Glomerular endothelial cell (primary cell): ENCODE measurements at places on chromosomes 12 and 14. TPM values are rescaled to one million over a fixed set of nuclear protein-coding genes. Genes with fewer than 3 reads are reported as not detected.

- DNase-seq: no peak
Measured at GRCh38 chr14:37197421-37198272, at the start of gene MIPOL1. Gene MIPOL1, plus strand, starts transcription at chr14:37197937. Its CDS starts 49,952 bp downstream, at chr14:37247889.

GRCh38 chr12:62670986-62671720 lies 204.5 kb downstream of the MON2 start:
- DNase-seq: no peak

DNA sequence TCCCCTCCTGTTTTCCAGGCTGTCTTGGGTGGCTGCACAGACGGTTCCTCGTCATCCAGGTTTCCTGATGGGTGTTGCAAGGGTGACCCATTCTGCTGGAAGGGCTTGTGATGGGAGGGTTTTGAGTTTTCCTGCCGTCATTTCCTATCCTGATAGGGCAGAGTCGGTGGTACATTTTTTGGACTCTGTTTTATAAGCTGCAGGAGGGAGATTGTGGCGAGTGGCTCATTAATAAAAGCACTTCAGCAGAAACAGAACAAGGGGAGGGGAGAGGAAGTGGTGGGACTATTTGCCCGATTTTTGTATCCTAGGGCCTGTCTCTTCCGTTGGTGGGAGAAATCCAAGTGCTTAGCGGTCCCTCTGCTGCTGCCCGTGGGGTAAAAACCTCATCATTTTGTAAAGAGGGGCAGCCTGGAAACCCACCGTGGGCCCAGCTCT lies 40.0 kb downstream of the TSPAN9 start:
- DNase-seq: no peak

The MYF5 gene
- not detected in 2 replicates for total RNA-seq

- DNase-seq: no peak
Measured at GRCh38 chr14:80475074-80475473, 263.8 kb upstream of the DIO2 start.

DNA sequence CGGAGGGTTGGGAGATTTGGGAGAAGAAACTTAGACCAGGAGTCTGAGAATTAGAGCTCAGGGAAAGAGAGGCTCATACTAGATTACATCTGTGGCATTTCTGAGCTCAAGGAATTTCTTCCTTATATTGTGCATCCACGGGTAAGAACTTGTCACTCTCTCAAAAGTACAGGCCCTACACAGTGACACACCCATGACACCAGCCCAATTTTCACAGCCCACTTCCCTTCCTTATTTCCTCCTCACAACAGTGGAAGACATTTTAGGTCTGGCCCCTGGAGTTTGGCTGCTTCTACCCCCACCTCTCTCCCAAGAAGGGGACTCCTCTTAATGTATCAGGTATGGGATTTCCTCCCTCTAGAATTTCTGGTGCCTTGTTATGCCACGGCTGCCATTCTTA lies 9.2 kb upstream of the ZNF385A start:
- DNase-seq: no peak

The FAM90A1 gene
- total RNA-seq: 0.06 TPM in 1 of 2 replicates, not detected in the other

GRCh38 chr14:26067786-26068459 lies 529.9 kb downstream of the NOVA1 start:
- DNase-seq: peak; percentile 45

DNA sequence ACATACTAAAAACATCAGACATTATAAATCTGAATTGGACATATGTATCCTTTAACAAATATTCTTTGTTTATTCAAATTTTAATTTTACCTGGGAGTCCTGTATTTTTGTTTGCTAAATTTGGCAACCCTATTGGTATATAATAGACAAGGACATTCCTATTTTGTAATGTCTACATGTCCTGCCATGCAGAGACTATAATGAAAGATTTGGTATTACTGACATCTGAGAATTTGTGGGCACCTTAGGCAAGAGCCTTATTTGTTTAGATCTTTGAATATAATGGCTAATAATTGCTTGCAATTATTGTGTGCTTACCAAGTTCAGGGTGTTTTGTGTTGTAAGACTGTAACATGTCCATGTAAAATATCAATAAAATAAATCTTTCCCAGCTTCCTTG lies 334.4 kb downstream of the KCNH5 start:
- no peak for DNase-seq

The DNAH10 gene
- not detected in 2 replicates for total RNA-seq

GRCh38 chr12:5013266-5013730 lies 30.4 kb upstream of the KCNA5 start:
- no peak for DNase-seq

DNA sequence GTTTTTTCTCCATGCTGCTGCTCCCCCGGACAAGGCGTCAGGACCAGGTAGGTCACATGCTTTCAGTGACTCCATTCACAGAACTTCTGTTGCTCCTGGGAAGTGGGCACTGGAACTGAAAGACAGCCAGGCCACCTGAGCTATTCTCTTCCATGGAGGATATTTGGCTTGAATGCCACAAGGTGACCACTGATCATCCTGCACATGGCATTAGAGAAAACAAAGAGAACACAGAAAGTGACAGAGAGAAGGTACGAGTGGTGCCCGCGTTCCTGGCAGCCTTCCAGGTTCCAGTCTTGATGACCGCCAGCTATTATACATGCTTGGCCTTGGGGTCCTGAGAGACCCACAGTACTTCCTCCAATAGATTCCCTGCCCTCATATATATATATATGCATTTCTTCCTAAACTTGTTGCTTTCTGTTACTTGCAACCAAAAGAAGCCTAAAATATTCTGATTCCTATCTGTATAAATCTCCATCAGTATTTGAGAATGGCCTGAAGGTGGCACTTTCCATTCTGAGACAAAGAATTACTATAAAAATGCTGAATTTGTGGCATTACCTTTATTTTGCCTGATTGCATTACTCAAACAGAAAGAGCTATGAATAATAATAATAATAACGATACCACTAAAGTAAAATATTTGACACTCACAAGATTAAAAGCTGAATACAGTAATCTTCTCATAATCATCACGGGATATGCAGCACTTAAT lies 174.9 kb downstream of the FOXN3 start:
- no peak for DNase-seq

The CMKLR1 gene
- total RNA-seq: 0.05 and 0.06 TPM in 2 replicates

The SMIM41 gene
- total RNA-seq: not detected in 2 replicates

The CCDC177 gene
- not detected in 2 replicates for total RNA-seq

GRCh38 chr14:44477953-44478352 lies 29.1 kb downstream of the FSCB start:
- DNase-seq: no peak

- DNase-seq: no peak
Measured at GRCh38 chr14:61603736-61604135, 91.6 kb upstream of the HIF1A start.

- no peak for DNase-seq
Measured at GRCh38 chr12:96044017-96044942, 8.9 kb upstream of the LTA4H start.

DNA sequence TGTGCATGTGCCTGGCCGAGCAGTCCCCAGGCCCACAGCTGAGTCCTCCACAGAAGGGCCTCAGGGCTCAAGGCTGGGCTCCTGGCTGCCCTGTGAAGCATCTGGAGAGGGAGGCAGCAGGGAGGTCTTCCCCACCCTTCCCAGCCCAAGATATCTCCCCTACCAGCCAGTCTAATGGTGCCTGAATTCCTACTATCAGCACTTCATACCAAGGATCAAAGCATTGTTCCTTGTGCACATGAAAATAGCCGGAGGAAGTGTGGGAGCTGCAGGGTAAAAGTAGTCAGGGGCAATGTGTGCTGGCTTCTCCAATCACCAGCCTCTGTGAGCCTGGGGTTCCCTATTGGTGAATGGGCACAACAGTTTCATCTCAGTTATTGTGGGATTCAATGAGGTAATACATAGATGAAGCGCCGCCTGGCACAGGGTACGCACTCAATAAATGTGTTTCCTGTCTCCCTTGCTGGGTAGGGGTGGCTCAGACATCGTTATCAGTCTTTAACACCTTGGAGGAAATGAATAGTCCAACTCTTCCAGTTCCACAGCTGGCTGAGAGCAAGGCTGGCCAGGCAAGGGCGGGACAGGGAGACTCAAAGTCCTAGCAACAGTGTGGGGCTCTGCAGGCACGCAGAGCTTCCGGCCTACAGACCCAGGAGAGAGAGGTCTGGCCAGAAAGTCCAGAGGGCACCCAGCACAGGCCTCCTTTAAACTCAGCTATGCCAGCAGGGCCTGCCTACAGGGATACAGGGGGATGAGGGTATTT lies 39.1 kb upstream of the PNMA1 start:
- peak; percentile 97 for DNase-seq

DNA sequence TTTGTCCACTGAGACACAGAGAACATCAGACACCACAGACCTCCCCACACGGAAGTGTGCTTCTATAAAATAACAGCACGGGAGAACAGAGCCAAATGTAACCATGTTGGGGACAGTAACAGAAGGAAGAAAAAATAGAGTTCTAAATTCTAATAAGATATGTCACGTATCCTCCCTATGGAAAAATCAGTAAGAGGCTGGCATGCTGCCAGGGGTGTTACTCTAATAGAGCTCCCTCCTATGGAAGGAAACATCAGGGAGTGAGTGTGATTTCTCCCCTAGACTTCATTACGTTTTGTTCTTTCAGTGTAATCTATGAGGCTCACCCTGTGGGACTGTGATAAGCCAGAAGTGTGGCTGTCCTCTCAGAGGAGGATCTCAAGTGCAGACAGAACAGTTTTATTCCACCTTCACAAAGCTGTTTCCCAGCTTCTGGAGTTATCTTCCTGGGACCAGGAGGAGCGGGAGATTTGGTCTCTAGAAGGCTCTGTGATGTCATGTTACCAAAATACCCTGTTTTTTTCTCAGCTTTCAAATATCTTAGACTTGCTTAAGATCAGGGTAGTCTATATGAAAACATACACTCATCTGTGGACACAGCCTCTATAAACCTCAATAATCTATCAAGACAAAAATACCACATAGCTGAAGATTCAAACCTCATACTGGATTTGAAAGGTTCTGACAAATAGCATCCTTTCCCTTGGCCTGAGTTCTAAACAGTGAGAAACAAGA lies 69.3 kb downstream of the ZFC3H1 start:
- DNase-seq: no peak

The PSME1 gene
- total RNA-seq: 235 and 321 TPM in 2 replicates

GRCh38 chr12:28243310-28243633 lies 53.0 kb downstream of the CCDC91 start:
- no peak for DNase-seq

The GARIN6 gene
- not detected in 2 replicates for total RNA-seq

The C3AR1 gene
- total RNA-seq: 0.44 TPM in 1 of 2 replicates, not detected in the other

The OTX2 gene
- not detected in 2 replicates for total RNA-seq

- DNase-seq: no peak
Measured at GRCh38 chr12:132838410-132839080, 9.9 kb upstream of the GOLGA3 start.

DNA sequence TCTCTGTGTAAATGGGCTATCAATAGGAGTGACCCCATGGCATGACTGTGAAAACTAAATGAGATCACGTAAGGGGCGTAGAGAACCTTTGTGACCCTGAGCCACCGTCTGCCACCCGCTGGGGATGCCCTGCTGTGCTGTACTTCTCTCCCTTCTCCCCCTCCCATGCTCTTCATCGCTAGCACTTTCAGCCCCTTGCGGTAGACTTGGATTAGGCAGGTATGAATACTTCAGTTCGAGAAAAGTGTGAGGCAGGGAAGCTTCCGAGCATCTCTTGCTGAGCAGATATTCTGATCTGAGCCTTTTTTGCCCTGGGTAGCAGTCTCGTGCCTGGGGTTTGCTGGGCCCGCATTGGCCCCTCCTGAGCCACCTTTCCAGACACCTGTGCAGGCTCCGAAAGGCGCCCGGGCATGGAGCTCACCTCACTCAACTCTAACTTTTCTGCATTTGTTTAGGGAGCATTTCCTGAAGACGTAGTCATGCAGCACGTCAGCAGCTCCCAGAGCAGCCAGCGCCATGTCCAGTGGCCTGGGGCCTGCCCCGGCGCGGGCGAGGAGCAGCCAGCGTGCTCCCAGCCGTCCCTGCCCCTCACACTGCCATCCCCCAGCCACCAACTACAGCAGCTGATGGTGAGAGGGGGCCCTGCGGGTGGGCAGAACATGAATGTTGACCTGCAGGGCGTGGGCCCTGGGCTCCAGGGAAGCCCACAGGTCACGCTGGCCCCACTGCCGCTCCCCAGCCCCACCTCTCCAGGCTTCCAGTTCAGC lies 40.4 kb downstream of the DDX51 start:
- DNase-seq: no peak

DNA sequence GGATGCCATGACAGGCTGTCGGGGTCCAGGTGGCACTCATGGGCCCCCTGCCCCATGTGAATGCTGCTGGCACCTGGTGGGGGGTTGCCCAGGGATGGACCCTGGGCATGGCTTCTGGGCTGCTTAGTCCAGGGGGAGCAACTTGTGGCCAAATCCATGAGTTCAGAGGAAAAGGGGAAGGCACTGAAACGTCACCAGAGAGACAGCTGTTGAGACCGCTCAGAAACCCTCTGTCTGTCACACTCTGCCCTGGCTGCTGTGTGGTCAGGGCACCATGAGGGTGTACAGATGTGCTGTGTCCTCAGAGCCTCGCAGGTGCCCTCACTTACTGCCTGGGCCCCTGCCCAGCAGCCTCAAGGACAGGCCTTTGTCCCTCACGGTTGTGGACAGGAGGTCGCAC lies 9.4 kb downstream of the CLBA1 start:
- DNase-seq: no peak
